Right cardiac atrium (tissue), 5 donors: ENCODE measurements at places on chromosomes 13 and 19. TPM values are rescaled to one million over a fixed set of nuclear protein-coding genes. Genes with fewer than 3 reads are reported as not detected.

SUGP2 gene
- total RNA-seq: 77.7 TPM

KCNJ14 gene
- total RNA-seq: 0.25 TPM

SPACA4 gene
- total RNA-seq: not detected

RFPL4AL1 gene
- total RNA-seq: not detected

ZSCAN4 gene
- total RNA-seq: 0.33 TPM

SLC25A42 gene
- total RNA-seq: 18.7 TPM

ZNF296 gene
- 0.35 TPM for total RNA-seq

- DNase-seq: peak; percentile 66
Measured at GRCh38 chr19:18645035-18645511, 8.2 kb downstream of the KLHL26 start.

DNA sequence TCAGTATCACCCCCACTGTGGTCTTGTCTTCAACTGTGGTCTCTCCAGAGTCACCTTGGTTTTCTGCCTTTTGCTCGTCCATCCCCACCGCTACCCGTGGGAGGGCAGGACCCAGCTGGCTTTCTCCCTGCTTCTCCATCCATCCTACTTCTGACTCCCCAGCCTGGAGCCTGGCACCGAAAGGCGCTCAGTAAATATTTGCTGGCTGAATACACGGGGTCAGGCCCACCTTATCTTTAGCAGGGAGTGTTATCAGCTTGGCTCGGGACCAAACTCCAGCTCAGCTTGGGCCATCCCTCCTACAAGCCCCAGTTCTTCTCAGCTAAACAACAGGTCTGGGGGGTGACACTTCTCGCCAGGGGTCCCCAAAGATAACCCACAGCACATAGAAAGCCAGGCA is 62.0 kb upstream of the KLF2 start:
- peak; percentile 76 for DNase-seq

GRCh38 chr13:30142486-30143211 is 164.7 kb downstream of the KATNAL1 start:
- DNase-seq: no peak

DNA sequence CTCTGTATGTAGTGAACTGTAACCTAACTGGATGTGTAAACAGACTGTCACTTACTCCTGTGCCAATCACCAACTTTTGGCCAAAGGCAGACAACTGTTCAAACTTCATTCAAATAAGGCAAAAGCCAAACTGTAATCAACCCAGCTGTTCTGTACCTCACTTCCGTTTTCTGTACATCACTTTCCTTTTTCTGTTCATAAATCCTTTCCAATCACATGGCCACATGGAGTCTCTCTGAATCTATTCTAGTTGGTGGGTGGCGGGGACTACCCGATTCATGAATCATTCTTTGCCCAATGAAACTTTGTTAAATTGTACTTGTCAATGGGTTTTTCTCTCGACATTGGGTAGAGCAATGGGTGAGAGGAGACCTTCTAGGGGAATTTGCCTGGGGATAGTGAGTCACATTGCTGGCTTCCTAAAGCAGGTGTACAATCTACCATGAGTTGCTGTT is 178.3 kb upstream of the RFC3 start:
- DNase-seq: no peak

- DNase-seq: no peak
Measured at GRCh38 chr19:34316247-34316646, 48.7 kb upstream of the GPI start.

- DNase-seq: no peak
Measured at GRCh38 chr13:91168386-91168711, 179.1 kb upstream of the MIR17HG start.
